ENCODE measurements at places on chromosomes 1 and 21.

GRCh38 chr1:213120386-213120785, 69.3 kb downstream of the RPS6KC1 start:
- no peak for DNase-seq

GRCh38 chr1:100328133-100328532, 24.2 kb upstream of the CDC14A start:
- DNase-seq = no peak

DNA sequence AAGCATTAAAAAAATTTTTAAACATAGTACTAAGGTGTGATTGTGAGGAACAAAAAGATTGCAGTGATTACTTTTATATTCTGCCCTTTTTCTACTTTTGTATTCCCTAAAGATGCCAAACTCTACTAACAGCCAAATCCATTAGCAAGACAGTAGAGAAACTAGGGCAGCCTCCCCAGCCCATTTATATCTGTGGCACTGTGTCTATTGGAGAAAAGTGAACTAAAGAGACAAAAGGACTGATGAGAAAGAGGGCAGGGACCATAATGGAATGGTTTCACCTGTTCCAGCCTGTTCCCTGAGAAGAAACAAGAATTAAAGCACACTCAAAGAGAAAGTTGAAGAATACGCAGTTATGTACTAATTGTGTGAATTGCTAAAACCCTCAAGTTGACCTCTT, 56.6 kb downstream of the ATG4C start:
- no peak for DNase-seq

- DNase-seq = no peak
Observed at GRCh38 chr1:186679924-186680244, 339 bp downstream of the PTGS2 start.

- no peak for DNase-seq
Observed at GRCh38 chr1:79043506-79043905, 37.0 kb upstream of the ADGRL4 start.

DNA sequence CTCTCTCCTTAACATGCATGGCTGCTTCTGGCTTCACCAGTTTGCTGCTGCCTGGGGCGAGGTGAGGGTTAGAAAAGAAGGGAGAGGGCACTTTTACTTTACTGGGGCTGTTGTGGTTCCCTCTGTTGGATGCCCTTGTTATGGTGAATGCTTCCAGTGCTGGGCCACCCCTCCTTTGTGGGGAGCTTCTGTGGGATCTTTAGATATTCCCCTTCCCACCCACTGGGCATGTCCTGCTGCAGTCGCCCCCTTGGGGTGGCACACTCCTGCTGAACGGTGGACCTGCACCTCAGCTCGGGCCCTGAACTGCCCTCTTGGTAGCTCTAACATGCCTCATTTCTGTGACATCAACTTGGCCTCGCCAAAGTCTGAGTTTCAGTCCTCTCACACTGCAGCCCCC, 6.0 kb downstream of the TNN start:
- no peak for DNase-seq

DNA sequence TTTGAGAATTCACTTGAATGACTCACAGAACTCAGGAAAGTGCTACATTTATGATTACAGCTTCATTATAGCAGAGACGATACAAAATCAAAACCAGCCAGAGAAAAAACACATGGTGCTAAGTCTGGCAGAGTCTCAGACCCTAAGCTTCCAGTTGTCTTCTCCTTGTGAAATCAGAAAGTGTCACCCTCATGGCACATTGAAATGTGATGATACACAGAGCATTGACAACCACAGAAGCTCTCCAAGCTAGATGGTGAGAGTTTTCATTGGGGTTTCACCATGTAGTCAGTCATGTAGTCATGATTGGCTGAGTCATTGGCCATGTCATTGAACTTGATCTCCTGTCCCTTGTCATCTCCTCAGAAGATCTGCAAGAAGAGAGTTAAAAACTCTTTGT, 526.6 kb downstream of the MRPL39 start:
- no peak for DNase-seq

- DNase-seq = peak; percentile 59
Observed at GRCh38 chr1:241485554-241485992, 34.0 kb downstream of the FH start.

DNA sequence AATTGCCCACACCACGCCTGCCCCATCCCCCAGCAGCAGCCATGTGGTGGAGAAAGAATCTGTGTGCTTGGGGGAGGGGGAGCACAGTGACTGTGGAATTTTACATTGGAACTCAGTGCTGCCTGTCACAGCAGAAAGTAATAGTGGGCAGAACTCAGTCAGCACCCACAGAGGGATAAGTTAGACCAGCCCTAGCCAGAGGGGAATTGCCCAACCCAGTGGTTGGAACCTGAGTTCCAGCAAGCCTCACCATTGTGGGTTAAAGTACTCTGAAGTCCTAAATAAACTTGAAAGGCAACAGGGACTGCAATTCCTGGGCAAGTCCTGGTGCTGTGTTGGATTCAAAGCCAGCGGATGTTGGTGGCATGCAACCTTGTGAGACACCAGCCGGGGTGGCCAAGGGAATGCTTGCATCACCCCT, 88.8 kb downstream of the MRPL39 start:
- DNase-seq = no peak

DNA sequence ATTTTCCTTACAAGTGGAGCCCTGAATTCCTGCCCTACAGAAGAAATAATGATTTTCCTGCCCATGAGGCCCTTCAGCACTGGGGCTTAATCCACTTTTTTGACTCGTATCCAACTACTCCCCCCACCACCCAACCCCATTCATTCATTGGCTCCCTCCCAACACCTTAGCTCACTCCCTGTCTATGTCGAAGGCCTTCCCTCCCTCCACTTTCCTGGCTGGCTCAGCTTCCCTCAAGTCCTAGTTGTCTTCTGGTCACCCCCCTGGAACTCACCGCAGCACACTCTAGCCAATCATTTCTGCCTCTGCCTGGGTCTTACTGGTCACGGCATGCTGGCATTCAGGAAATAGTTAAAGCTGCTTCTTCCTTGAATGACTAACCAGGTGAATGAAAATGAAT, 118.9 kb downstream of the PGBD5 start:
- DNase-seq = no peak

DNA sequence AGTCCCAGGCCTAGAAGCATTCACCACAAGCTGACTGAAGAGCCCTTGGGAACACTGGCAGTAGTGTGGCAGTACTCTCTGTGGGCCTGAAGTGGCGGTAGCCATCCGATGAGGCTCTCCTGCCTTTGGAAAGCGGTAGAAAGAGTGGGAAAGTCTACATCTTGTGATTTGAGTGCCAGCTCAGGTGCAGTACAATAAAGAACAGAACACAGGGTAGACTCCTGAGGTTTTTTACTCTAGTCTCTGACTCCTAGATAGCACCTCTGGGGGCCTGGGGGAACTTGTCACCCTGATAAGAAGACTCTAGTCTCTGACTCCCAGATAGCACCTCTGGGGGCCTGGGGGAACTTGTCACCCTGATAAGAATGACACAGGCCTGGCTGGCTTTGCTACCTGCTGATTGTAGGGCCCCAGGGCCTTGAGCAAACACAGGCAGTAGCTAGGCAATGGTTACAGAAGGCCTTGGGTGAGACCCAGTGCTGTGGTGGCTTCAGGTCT, 18.0 kb upstream of the IL20 start:
- DNase-seq = no peak

GRCh38 chr1:106785176-106785575, 271.3 kb upstream of the PRMT6 start:
- DNase-seq = no peak

DNA sequence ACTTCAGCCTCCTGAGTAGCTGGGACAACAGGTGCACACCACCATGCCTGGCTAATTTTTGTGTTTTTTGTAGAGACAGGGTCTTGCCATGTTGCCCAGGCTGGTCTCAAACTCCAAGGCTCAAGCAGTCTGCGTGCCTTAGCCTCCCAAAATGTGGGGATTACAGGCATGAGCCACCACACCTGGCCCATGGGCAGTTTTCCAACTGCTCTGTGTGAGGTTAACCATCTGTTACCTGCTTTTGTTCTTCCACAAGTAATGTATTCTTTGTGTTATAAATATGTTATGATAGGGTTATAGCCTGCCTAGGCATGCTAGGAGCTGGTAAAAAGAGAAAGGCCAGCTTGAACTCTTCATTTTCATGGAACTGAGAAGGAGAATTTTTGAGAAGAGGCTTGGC, 30.7 kb downstream of the TUFT1 start:
- DNase-seq = no peak

GRCh38 chr1:54499360-54500106, 48.5 kb upstream of the ACOT11 start:
- DNase-seq = no peak

GRCh38 chr1:84687714-84688462, 2.4 kb downstream of the SSX2IP start:
- DNase-seq = peak; percentile 28

- DNase-seq = no peak
Observed at GRCh38 chr21:19237608-19238007, 834.0 kb upstream of the TMPRSS15 start.

DNA sequence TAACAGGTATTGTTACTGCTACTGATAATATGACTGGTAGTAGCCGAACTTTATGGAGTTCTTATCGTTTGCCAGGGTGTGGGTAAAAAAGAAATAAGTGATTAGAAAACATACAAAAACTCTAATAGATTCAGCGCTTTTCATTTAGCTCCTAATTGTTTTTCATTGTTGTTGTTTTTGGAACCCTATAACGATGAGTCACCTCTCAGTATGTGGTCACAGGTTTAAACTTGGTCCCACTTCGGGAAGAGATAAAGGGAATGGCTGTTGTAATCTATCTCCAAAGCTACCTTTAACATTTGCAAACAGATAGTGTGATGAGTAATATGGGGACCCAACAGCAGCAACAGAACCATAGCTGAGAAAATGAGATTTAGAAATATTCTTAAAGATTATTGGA, 62.7 kb upstream of the BCL10 start:
- DNase-seq = no peak

DNA sequence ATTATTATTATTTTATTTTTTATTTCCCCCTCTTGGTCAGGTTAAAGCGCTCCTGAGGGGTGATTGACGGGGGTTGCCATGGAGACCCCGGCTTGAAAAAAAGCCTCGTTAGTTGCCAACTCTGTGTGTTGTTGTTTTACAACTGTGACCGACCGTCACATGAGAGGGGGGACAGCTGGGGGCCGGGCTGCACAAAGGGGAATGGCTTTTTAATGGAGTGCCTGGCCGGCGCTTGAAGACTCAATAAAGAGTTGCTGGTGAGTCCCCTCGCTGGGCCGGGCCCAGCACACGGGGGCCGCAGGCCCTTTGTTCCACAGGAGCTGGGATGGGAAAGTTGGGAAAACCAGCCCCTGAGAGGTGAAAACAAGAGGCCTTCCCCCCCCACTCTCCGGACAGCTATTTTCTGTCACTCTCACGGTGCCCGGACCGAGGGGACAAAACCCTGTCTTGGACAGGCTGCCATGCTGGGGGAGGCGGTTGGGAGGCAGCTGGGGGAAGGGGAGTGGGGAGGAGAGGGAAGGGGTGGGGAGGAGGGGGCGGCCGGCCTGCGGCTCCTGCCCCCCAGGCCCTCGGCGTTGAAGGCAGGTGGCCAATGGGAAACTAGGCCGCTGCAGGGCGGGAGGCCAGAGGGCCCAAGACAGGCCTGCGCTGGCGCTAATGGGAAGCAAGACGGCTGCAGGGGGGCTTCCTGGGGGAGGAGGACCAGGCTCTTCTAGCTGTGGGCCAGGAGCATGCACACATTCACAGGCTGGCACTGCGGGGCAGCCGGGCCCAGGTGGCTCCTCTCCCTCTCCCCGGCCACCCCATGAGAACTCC, 67.6 kb downstream of the CASZ1 start:
- DNase-seq = no peak

DNA sequence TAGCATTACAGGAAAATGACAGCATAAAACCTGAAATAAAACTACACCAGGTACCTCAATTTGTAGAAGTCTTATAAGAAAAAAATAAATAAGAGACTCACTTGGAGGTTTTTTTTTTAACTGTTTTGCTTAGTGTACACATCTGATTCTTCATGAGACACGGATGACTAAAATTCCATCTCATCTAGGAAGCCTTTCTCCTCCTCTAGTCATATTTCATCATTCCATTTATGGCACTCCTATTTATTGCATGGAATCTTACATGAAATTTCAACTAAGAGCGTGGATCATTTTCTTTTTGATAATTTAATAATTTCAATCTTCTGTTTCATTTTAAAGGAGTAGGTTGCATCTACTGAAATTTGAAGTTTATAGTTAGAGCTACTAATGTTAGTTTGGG, 1.6 kb upstream of the PTGS2 start:
- DNase-seq = no peak

GRCh38 chr1:41766546-41766945, 152.2 kb downstream of the HIVEP3 start:
- no peak for DNase-seq

GRCh38 chr1:18819203-18819602, 40.3 kb downstream of the TAS1R2 start:
- DNase-seq = no peak

DNA sequence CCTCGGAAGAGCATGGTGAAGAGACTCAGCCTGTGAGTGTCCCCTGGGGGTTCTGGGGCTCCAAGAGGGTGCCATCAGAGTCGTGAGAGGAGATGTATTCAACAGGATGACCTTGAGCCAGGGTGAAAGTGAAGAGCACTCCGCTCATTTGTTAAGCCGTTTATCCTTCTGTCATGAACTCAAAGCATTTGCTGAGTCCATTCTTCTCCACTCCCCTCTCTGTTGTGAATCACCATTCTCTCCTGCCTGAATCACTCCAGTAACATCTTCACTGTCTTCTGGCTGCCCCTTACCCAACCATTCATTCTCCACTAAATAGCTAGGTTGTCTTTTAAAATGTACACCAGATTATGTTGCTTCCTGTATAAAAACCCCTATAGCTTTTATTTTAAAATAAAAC, 102.2 kb downstream of the RGL1 start:
- DNase-seq = no peak

DNA sequence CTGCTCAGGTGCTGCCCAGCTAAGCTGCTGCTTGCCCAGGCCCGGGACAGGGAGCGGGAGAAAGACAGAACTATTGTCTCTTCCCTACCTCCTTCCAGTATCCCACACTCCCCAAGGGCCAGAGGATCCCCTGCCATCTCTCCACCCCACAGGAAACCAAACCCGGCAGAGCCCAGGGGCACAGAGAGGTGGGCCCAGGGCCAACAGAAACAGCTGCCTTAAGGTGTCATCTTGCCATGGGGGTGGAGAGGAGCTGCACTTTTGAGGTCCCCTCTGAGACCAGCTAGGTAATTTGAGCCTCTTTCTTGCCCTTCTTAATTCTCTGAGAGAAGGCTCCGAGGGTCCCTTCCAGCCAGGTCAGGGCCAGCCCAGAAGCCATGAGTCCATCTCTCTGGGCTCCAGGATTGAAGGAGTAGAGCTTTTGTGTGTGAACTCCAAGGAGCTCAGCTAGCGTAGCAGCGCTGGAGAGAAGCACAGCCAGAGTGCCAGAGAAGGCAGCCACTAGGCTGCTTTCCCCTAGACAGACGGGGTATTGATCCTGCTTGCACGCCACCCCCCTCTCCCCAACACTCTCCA, 9.7 kb upstream of the GPR61 start:
- no peak for DNase-seq
